Activated naive CD4-positive, alpha-beta T cell treated with anti-CD3 and anti-CD28 coated beads, Interleukin-2, amount 50 U/mL, for 16 hours (primary cell): ENCODE measurements at places on chromosomes 2 and 18.

DNA sequence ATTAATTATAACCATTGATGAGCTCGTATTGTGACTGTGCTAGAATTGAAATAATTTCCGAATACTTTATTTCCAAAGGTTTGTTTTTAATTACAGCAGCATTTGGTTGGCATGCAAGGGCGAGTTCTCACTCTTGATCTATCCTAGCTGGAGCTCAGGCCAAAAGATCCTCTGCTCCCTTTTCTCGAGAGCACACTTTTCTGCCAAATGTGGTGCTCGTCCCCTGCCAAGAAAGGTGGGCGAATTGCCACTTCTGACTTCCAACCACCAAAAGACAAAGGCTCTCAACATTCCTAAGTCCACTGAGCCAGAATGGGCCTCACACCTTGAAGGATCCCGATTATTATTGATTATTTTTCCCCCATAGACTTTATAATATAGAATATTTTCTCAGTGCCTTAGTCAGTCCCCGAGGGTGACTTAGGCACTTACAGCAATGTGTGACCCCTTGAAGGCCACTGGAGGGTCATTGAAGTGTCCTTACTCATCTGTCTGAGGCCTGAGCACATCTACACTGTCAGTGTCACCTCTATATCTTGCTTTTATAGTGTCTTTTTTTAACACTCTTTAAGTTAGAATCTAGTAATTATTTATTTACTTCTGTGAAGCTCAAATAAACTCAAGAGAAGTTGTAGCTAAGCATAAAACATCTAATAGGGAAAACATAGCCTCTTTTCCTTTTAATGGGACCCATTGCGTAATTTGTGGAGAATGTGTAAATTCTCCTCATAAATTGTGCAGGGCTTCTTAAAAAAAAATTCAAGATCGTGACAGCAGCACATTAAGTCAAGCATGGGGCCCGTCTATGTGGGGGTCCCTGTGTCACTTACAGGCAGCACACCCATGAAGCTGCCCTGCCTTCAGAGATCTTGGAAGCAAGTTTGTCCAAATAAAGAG, 98.3 kb downstream of the MEIS1 start:
- DNase-seq: no peak

- DNase-seq: no peak
Observed at GRCh38 chr18:24799720-24800119, 339.3 kb downstream of the HRH4 start.

- DNase-seq: no peak
Observed at GRCh38 chr2:19488009-19488691, 129.7 kb upstream of the OSR1 start.

GRCh38 chr18:58552057-58552461, 76.8 kb downstream of the ALPK2 start:
- DNase-seq: peak; percentile 63
